NCI-H510A treated with DMSO at 0.1 percent for 48 hours (cell line): ENCODE measurements at places on chromosomes 5 and 9.

DNA sequence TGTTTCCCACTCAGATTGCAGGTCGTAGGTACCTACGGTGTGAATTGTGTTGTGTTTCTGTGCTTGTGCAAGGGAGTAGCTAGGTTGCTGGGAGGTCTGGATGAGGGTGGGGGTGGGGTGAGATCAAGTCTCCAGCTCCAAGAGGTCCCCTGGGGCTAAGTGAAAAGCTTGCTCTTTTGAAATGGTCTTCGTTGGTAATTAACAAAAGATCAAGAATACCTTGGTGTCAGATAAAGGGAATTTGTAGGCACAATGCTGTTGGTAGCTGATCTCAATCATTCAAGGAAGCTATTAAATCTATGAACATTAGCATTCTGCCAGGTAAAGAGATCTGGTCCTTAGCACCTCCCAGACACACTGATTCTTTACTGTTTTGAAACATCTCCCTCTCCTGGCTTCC, 928 bp upstream of the PCDHGC4 start:
- DNase-seq = no peak

DNA sequence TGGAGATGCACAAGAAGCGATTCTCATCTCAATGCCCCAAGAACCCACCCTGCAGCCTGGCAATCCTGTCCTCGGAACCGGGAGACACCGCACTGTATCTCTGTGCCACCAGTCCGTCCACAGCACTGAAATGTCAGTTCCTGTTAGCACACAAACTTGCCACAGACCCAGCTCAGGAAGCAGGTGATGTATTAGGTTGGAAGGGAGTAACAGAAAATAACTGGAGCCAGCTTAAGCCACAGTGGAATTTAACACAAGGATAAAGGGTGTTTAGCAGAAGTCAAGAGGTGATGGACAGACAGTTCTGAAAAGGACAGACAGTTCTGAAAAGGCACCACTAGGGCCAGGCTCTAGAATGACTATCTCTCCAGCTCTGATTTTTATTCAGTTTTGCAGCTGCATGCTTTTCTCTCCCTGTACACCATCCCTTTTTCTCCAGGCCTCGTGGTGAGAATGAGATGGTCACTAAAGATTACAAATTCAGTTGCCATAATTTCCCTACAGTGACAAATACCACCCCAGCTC, 114.4 kb downstream of the ANKRD18B start:
- DNase-seq = no peak

DNA sequence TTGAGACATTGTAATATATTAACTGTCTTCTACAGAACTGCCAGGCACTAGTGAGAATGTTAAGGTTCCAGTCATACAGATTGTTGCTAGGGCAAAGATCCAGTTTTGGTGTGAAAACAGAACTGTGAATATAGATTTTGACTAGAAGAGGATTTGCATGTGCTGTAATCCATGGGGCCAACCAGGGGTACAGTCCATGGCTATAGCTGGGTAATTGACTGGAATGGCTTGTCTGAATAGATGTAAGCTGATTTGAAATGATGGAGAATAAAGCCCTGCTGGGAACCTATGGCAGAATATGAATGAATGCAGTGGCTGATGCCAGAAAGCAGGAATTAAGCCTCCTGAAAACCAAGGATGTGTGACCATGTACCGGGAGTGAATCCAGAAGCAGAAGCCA, 748.5 kb upstream of the CDH10 start:
- no peak for DNase-seq

DNA sequence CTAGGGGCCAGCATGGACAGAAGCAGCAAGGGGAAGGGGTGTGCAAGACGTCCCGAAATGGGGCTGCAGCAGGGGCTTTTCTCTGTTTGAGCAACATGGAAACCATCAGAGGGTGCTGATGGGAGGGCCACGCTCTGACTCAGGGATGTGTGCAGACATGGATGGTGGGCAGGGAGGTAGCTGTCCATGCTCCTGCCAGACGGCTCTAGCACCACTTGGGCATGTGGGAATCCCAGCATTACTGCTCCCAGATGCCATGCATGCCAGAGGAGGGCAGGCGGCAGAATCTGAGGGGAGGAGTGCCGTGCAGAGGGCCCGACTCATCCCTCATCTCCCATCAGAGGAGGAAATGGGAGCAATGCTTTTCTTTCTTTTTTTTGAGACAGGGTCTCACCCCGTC, 45.6 kb upstream of the SLC25A51 start:
- DNase-seq = no peak

DNA sequence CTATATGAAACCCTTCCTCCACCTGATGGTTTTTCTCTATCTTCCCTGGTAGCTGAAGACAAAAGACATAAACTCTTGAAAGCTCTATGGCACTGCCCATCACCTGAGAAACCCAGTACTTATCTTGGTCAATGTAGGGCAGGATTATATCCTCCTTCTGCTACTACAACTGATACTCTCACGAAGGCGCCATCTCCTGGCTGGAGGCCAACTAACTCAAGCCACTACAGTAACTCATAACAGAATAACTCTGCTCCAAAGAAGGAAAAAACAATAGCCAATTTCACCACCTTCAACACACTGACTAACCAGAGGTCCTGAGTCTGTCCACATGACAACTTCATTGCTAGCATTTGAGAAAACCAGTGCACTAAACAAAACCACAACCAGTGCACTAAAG, 409.2 kb downstream of the CETN3 start:
- DNase-seq = no peak

DNA sequence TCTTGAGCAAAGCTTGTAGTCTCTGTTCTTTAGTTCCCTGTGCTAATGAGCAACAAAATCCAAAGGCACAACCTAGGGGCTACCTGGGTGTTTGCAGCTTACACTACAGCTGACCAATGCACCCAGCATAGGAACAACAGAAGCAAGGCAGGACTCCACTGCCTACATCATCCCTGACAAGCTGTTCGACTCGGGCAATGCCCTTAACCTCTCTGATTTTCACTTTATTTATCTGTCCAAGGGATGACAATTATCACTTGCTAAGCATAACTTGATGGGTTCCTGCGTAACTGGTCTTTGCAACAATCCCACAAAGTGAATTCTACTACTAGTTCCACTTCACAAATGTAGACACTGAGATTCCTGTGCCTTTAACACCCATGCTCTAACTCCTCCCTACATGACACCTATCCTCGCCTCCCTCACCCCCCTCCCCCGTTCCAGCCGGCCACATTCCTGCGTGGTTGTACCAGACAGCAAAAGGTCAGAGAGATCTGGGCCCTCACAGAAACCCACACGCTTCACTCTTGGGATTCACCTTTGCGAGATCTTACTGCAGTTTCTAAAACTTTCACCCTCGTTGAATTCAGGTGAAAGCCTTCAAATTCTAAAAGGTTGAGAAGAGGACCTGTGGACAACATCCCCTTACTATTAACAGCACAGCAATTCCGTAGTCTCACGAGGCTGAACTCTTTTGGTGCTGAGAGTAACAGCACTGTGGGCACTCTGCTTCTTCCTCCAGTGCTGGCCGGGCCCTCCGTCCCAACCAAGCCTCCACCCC, 995 bp downstream of the IPPK start:
- DNase-seq = no peak

DNA sequence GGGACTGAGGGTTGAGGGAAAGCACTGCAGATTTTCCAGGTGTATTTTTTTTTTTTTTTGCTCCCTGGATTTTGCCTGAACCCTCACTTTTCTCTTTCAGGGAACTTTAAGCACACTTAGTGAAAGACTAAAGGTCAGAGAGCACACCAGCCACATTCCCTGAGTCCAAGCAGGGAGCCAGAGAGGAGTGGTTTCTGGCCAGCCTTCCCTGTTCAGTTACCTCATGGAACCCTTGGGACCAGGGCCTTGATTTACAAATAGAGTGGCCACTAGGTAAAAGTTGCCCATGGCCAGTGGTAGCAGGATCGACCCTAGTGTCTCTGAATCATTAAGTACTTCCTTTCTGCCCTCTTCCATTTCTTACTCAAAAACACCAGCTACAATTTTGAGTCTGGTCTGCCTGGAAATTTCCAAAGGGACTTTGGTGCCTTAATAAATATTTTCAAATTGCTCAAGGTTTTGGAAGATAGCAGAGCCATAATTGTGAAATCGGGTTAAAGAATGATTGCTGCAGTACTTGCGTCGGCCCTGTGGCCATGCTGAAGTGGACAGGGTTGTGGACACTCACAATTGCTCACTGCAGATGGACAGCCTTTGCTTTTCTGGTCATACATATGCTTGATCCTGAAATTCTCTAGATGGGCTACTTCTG, 14.5 kb downstream of the PALM2AKAP2 start:
- no peak for DNase-seq

DNA sequence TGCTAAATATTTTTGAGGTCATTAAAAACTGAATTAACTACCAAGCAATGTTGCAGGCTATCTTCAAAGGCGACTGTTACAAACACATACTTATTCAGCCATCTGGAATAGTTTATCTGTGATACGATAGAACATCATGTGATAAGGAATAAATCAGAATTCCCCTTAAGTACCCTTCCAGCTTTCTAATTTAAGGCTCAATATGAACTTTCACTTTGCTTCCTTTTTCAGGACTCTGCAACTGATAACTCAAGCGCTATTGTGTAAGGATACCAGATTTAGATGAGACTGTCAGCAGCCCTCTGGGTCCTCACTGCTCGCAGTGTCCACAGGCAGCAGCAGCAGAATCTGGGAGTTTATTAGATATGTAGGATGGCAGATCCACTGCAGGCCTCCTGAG, 416.3 kb downstream of the SPATA31D1 start:
- DNase-seq = no peak

DNA sequence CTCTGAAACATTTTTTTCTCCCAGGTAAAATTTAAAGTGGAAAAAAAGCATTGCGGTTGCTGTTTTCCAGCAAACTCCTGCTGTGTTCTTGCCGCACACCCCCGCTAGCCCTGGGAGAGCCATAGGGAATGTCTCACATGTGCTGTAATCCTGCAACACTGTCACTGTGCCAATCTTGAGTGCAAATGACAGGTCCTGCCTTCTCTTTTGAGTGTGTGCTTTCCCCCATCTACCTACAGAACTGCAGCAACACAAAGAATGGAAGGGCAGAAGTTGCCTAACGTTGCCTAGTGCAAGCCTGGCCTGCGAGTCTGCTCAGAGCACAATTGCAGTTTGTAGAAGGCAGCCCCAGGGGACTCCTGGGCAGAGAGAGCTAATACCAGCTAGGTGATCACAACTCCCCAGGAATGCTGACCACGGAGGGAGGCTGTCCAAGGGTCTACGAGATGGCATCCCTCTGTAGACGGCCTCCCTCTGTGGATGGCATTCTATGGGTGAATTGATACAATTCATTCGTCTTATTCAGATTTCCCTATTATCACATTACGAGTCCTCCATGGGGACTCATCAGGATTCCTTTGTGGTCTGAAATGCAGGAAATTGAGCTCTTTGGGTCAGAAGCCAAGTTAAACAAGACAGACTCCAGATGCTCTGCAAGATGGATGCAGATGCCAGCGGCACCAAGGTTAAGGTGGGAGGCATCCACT, 172.6 kb upstream of the S1PR3 start:
- no peak for DNase-seq

DNA sequence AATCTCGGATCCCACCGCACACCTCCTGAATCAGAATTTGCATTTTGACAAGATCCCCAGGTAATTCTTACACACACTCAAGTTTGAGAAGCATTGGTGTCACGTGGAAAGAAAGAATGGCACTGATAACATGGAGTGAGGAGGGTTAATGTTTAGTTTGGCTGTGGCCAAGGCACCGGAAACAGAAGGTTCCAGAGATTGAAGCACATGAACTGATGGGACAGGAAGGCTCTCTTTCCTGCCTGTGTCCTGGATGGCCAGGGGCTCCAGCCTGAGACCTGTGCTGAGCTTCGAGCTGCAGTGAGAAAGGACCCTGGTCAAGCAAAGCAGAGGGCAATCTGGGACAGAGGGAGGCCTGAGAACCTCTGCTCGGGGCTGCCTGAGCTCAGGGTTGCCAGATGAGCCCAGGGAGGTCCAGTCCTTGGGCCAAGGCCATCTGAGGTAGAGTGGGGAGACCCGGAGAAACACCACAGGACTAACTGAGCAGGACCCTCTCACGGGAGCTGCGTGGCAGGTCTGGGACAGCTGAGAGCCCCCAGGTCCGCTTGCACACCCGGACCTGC, 27.3 kb downstream of the AFAP1L1 start:
- no peak for DNase-seq

DNA sequence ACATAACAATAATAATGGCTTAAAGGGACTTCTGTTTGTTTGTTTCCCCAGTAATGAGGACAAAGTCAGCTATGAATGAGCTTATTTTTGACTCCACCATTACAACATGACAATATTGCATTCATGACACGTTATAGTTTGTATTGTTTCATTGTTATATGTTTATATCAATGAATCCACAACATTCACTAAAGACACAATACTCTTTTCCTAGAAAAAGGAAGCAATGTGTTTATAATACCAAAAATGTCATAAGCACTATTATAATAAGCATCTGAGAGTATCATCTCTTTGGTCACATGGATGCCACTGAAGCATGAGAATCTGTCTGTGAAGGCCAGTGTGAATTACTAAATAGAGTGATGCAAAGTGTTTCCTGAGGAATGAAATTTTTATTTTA, 1026.9 kb upstream of the C9orf72 start:
- no peak for DNase-seq
